ENCODE measurements at places on chromosomes 1 and 21.
A peak's percentile ranks its signal among the peaks of the same experiment; 100 is the strongest.

DNA sequence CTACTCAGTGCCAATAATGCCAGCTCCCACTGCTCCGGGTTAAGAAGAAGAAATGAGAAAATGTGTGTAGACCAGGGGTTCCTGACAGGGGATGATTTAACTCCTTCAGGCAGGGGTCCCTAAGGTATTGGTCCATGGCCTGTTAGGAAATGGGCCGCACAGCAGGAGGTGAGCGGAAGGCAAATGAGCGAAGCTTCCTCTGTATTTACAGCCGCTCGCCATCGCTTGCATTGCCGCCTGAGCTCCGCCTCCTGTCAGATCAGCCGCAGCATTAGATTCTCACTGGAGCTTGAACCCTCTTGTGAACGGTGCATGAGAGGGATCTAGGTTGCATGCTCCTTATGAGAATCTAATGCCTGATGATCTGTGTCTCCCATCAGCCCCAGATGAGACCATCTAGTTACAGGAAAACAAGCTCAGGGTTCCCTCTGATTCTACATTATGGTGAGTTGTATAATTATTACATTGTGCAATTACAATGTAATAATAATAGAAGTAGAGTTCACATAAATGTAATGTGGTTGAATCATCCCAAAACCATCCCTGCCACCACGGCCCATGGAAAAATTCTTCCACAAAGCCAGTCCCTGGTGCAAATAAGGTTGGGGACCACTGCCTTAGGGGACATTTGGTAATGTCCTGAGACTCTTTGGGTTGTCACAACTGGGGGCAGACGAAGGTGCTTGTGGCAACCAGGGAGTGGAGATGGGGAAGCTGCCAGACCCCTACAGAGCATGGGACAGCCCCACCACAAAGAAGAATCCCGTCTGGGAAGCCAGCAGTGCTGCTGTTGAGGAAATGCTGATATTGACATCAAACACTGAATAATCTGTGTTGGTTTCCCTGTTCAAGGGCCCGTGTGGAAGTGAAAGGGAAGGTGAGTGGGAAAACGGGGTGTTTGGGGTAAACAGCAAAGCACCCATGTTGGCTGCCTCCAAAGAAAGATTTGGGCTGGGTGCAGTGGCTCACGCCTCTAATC lies 60.8 kb downstream of the DHRS3 start:
- no peak for DNase-seq

DNA sequence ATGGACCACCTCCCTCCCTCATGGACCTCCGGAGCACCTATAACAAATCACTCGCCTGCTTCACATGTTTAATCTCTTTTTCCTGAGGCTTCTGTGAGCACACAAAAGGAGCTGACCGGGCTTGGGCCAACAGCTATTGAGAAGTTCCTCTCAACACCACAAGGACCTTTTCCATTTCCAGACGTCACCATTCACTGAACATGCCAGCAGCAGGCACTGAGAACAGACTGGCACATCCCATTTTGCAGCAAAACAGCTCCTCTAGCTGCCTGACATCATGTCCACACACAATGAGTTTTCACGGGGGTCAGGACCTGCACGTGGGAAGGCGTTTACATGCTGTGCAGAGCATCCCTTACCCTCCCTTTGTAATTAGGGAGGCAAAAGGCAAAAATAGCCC lies 11.0 kb downstream of the SUSD4 start:
- DNase-seq = no peak

- DNase-seq = no peak
Observed at GRCh38 chr1:173639102-173639501, 4.0 kb downstream of the TEX50 start.

DNA sequence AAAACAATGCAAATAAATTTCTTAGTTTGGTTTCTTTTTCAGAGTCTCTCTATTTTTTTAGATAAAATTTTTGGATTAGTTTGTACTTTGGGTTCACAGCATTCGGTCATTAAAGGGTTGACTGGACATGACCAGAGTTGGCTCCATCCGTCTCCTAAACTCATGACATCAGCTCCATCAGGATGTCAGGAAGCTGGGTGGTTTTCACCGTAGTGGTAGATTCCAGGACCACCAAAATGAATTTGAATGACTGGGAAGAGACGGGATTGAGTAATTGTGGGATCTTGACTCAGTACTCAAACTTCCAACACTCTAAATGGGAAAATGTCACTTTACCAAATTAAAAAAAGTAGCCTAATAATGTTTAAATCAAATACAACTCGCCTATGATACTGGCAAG lies 279.2 kb upstream of the DUSP10 start:
- no peak for DNase-seq

GRCh38 chr1:245690946-245691541 lies 536.3 kb downstream of the KIF26B start:
- DNase-seq = no peak

DNA sequence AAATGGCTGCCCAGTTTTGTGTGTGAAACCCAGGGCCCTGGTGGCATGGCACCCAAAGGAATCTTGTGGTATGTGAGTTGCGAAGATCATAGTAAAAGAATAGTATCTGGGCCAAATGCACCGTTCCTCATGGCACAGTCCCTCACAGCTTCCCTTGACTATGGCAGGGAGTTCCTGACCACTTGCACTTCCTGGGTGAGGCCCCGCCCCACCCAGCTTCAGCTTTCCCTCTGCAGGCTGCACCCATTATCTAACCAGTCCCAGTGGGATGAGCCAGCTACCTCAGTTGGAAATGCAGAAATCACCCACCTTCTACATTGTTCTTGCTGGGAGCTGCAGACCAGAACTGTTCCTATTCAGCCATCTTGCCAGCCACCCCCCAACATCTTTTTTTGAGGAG lies 63.0 kb downstream of the SLC5A9 start:
- DNase-seq = no peak

DNA sequence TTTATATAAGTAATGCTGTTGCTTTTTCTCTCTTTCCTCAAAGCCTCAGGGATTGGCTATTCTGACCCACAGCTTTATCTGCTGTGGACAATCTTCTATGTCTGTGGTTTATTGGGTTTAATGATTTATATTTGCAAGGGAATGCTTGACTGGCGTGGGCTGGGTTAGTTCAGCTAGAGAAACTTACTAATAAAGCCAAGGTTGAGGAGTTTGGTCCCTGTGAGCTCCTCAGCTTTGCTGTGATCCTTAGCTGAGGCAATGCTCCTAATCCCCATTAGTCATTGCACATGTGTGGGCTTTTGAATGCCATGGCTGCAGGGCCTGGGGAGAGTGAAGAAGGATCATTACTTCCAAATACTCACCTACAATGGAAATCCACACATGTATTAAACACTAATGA lies 179.3 kb downstream of the ZNF326 start:
- no peak for DNase-seq

GRCh38 chr1:114002492-114003239 lies 23.4 kb downstream of the OLFML3 start:
- DNase-seq = no peak

DNA sequence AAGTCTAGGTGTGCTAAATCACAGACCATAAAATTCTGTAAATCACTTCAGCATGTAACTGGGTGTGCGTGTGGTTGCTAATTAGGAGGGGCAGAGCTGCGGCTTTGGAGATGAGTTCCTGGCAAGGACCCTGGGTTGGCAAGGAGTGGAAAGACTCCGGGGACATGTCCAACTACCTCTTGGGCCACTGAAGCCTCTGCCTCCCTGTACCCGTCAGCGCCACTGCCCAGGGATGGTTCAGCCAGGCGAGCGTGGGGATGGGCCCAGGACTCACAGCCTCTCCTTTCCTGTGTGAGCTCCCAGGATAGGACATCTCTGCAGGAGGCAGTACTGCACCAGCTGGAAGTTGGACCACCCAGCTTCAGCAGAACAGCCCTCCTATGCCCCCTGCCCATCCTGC lies 386.4 kb upstream of the VAMP3 start:
- DNase-seq = no peak

DNA sequence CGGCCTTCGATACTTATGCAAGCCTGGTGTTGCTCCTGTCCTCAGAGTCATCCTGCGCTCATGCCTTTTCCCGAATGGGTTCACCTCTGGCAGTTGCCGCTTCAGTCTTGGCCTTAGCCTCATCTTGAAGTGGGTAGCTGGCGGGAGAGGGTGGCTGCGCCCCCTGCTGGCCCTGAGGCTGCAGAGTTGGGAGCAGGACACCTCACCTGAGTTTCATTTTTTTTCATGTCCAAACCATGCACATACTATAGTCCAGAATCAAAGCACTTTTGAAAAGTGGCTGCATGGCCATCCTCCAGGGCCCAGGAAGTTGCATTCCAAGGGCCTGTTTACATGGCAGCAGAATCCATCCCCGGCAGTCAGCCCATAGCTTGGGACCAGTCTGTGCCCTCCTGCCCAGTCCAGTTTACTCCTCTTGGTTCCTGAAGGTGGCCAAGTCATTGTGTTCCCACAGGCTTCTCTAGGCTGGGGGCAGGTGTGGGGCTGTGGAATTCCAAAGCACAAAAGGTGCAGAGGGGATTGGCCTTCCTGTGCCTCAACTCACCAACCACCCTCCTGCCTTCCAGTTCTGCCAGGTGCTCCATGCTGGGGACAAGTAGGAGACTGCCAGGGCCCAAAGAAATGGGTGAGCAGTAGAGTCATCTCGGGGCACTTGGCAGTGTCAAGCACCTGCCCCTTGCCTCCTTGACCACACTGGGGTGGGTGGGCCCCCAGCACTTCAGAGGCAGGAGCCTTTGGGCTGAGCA lies 44.0 kb downstream of the YARS1 start:
- DNase-seq = peak; percentile 71

DNA sequence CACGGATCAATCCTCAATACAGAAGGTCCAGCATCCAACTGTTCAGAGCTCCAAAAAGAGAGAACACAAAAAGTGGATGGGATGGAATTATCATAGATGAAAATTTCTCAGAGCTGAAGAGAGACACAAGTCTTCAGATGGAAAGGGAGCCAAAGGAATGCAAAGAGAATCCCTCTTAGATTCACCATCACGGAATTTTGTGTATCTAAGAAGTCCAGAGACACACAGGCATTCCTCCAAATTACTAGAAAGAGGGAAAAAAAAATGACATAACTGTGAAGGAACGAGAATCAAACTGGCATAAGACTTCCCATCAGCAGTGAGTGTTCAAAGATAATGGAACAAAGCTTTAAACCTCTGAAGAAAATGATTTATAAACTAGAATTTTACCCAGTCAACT lies 101.2 kb downstream of the ZSCAN20 start:
- DNase-seq = no peak

DNA sequence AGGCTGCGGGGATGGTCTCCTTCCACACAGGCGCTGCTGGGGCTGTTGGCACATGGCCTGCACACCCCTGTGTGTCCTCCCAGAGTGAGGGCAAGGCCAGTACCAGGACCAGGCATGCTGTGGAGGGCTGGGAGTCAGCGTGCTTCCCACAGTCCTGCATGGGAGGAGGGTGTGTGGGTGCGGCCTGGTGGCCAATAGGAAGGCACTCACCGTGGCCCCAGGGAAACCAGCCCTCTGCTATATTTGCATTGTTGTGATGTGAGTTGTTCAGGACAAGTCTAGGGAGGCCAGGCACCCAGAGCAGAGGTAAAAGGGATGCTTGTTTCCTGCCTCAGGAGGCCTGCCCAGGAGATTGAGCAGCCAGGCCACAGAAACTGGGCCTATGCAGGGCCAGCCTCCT lies 59.5 kb downstream of the S100B start:
- no peak for DNase-seq

DNA sequence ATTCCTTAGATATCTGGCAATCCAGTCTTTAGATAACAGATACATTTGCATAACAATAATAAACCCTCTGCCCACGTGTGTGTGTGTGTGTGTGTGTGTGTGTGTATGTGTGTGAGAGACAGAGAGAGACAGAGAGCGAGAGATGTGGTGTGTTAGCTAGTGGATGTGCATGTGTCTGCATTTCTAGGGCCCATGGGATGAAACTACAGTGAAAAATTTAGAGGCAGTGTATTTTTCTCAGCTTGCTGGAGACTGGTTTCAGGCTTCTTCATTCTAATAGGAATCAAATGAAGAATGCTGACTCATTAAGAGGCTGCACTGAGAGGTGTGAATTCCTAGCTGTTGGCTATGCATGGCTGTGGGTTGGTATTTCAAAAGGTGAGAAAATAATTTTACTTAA lies 303.2 kb downstream of the LMX1A start:
- no peak for DNase-seq

DNA sequence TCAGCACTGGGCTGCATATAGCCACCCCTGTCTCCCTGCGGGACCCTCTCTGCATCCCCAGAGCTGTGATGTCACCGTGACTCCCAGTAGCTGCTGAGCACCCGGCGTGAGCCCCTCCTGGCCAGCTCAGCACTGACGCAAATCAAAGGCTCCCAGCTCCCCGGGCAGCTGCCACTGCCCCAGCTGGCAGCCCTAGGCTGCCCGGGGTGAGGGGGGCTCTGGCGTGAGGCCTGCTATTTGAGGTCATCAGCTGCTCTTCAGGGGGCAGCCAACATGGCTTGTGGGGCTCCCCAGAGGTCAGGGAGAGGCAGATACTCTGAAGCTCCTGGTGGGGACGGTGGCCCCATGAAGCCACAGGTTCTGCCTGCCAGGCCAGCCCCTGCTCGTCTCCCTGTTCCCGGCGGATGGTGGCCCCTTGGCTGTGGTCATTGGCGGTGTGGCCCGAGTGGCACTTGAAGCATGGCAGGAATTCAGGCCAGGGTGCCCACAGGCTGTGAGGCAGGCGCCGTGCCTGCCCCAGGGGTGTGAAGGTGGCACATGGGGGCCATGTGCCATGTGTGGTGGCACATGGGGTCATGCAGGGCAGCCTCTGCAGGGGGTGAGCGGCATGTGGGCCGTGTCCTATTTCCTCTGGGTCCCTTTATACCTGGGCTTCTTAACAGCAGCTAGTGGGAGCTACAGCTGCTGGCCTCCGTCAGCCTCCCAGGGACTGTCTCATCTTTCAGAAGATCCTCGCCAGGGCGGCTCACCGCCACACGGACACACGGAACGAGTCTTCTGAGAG lies 85.4 kb downstream of the SIK1 start:
- DNase-seq = no peak

GRCh38 chr1:207960346-207960745 lies 49.4 kb upstream of the CD34 start:
- no peak for DNase-seq

- no peak for DNase-seq
Observed at GRCh38 chr1:198161718-198162090, 4.9 kb downstream of the NEK7 start.

- DNase-seq = no peak
Observed at GRCh38 chr1:210089855-210090254, 142.7 kb upstream of the SERTAD4 start.

DNA sequence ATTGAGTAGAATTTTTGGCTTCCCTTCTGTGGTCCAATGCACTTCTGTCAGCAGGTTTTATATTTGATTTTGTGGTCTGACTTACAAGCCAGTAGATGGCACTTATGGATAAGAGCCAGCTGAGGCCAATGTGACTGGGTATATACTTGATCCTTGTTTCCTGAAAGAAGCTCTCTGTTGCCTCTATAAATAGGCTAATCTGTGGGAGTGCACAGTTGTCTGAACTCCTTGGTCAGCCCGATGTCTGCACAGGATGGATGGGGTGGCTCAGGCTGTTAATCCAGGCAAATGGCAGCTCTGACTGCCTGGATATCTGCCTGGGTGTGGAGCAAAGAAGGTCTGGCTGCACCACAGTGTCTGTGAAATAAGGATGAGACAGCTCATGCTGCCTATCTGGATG lies 1183.7 kb upstream of the PRMT6 start:
- DNase-seq = no peak

All from Panc1 (cell line).